Activated naive CD8-positive, alpha-beta T cell treated with anti-CD3 and anti-CD28 coated beads, Interleukin-2, amount 50 U/mL, for 16 hours (primary cell): ENCODE measurements at places on chromosomes 3 and 15.

GRCh38 chr3:162302983-162303624 is 806.5 kb downstream of the OTOL1 start:
- no peak for DNase-seq

DNA sequence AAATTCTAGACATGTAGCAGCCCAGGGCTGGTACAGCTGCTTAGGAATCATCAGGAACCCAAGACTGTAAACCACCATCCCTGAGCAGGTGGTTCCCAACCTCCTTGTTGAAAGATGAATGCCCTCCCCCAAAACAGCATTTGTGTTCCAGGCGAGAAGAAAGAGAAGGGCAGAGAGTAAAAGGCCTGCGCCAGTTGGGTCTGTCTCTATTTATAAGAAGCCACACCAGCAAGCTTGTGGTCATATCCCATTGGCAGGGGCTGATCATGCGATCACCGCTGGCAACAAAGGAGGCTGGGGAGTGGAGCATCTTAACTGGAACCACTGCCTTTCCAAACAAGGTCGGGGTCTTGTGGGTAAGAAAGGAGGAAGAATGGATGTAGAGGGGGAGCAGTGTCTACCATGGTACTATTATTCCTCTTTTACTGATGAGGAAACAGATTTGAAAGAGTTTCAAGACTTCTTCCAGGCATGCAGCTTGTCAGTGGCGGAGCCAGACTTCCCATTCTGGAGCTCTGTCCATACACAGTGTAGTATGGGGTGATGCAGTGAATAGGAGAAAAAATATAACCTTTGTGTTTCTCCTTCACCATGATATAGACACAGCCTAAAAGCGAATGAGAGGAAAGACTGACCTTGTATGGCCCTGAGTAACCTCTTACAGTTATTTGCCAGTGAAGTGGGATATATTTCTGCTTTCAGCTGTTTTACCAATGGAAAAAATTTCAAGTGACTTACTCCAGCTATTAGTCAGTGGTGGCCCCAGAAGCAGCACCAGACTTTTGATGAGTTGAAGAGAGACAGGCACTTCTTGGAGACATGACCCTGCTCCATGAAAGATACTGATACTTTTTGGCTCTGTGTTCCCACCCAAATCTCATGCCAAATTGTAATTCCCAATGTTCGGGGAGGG is 222.6 kb downstream of the ABHD5 start:
- no peak for DNase-seq

GRCh38 chr15:85828874-85829273 is 34.1 kb upstream of the KLHL25 start:
- no peak for DNase-seq

DNA sequence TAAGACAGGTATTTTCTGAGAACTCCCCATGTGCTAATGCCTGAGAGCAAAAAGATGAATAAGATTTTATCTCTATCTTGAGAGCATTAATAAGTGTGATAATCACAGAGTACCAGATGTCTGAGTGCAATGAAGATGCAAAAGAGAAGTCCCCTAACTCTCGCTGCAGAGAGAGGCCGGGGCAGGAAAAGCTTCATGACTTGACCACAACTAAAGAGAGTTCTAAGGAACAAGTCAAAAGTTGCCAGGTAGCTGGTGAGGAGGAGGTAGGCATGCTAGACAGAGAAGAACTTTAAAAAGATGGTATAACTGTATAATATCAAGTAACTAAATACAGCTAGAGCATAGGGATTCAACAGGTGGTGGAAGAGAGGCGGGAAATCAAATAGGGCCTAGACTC is 28.8 kb downstream of the MTMR10 start:
- DNase-seq = no peak

GRCh38 chr3:87973906-87974305 is 84.9 kb downstream of the CGGBP1 start:
- DNase-seq = no peak

DNA sequence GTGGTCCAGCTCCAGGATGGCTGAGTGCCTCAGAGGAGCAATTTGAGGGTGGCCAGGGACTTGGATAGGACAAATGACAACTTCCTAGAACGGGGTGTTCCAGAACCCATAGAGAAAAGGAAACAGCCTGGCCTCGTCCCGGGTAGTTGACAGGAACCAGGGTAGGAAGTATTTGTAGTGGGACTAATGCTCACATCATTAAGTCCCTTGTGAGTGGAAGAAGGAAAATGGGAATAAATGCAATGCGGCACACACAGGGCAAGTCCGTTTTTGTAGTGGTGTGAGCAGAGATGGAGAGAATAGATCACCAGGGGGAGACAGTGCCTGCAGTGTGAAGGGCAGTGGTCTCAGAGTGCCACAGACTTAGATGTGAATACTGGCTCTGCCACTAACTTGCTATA is 19.6 kb downstream of the TIMP4 start:
- DNase-seq = no peak

DNA sequence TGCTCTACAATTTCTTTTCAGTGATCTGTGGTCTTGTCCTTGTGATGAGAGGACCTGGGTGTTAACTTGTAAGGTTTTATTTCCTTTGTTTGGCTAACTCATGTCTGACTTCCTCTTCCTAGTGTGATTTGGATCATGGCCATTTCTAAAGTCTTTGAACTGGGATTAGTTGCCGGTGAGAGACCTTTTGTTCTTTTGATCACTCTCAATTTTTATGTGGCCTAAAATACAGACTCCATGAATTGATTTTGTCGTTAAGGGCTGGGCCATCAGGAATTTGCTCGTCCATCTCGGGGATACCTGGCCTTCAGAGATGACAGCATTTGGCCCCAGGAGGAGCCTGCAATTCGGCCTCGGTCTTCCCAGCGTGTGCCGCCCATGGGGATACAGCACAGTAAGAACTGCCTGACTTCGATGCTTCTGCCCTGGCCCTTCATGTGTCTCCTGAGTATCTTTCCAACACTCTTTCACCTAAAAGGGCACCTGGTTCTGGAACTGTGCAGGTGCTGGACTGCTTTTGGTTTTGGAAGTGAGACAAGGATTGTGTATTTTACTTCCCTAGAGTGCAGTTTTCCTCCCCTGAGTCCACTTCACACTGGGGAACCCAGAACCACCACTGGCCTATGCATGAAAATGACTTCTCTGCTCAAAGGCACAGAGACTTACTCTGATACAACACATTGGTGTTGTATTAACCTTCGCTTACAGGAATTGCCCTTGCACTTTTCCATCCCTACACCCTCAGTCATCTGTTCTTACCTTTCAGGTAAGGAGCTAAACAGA is 13.1 kb upstream of the LRRC2 start:
- DNase-seq = no peak

GRCh38 chr3:72892870-72893269 is 5.0 kb downstream of the GXYLT2 start:
- no peak for DNase-seq

DNA sequence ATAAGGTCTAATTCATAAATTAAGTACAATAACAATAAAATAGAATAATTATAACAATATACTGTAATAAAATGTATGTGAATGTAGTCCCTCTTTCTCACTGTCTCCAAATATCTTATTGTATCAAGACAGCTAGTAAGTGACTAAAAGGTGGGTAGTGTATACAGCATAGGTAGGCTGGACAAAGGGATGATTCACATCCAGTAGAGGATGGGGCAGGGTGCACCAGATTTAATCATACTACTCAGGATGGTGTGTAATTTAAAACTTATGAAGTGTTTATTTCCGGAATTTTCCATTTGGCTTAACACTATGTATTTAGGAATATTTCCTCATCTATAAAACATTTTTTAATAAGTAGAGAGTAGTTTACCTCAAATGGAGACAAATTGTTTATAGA is 876.1 kb upstream of the CADM2 start:
- DNase-seq = no peak

DNA sequence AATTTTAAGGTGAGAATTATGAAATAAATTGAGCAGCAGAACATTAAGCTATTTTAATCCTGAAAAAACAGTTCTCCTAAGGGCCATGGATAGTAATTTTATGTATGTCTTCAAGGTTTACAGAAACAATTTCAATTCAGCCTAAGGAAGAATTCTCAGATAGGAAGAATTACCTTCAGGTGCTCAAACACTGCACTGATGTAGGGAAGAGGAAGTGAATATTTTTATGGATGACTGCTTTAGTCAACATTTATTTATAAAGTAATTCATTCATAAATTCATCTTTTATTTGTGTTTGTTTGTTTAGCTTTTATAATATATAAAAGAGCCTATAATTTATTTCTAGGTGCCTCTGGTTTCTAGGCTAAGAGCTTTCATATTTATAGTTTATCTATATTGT is 620.7 kb downstream of the NAALADL2 start:
- no peak for DNase-seq

DNA sequence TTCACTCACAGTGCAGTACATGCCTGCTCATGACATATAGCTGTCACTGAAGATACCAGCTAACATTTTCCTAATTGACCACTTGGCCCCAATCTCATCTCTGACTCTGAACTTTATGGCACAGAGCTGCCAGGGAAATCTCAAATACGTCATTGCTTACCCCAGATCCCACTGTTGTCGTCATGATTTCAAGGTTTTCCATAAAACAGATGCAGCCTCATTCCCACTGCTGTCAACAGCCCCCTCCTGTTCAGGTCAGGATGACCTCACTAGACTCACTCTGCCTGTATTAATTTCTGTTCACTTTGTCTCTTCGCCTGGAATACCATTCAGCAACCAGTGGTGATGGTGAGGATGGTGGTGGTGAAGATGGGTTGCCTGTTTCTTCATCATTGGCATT is 262.6 kb upstream of the TPM1 start:
- DNase-seq = no peak

DNA sequence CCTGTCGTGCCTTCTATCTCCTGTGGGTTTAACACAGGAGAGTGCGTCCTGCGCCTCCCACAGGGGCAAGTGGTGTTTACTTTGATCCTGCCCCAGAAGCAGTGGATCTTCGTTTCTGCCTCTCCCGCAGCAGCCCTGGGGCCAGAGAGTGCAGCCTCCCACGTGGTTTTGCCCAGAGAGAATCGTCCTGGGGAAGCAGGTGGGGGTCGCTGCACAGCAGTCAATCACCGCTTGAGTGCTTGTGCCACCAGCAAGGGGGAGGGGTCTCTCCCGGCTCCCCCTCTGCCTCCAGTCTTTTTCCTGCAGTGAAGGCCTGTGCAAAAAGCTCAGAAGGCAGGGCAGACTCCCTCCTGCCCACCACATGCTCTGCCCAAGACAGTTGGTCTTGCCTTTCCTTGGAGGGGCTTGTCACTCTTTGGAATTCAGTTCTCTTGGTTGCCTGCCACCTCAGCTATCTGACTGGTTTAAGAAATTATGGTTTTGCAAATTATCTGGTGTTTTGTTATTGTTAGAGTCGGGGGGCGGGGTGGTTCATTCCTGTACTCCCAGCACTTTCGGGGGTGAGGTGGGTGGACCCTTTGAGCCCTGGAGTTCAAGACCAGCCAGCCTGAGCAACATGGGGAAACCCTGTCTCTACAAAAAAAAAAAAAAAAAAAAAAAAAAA is 26.9 kb downstream of the STOML1 start:
- DNase-seq = no peak

- no peak for DNase-seq
These were observed 553 bp upstream of the TNNC1 start for GRCh38 chr3:52454250-52454937.

DNA sequence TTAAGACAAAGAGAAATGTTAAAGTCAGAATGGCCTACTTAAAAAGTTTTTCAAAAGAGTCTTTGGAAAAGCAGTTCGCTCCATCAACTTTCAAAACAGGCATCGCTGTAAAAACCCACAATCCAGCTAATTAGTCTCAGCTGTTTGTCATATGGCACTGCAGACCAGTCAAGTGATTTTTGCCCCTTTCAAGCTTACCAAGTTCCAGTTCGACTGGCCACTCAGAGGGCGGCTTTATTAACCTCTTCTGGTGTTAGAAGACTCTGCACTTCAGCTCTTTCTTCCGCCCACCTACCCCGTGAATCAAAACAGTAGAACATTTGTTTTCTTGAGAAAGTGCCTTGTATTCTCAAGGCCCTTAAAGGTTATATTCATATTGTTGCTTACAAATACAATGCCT is 19.3 kb downstream of the RAB27A start:
- no peak for DNase-seq

GRCh38 chr3:171282041-171282440 is 178.2 kb downstream of the TNIK start:
- no peak for DNase-seq

DNA sequence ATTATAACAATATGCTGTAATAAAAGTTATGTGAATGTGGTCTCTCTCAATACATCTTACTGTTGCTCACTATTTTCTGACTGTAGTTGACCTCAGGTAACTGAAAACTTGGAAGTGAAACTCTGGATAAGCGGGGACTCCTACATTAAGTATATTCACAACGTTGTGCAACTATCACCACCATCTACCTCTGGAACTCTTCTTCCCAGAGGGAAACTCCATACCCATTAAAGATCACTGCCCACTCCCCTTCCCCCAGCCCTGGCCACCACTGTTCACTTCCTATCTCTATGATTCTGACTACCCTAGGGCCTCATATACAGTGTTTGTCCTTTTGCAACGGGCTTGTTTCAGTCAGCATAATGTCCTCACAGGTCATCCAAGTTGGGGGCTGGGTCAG is 20.7 kb downstream of the SLCO3A1 start:
- no peak for DNase-seq

DNA sequence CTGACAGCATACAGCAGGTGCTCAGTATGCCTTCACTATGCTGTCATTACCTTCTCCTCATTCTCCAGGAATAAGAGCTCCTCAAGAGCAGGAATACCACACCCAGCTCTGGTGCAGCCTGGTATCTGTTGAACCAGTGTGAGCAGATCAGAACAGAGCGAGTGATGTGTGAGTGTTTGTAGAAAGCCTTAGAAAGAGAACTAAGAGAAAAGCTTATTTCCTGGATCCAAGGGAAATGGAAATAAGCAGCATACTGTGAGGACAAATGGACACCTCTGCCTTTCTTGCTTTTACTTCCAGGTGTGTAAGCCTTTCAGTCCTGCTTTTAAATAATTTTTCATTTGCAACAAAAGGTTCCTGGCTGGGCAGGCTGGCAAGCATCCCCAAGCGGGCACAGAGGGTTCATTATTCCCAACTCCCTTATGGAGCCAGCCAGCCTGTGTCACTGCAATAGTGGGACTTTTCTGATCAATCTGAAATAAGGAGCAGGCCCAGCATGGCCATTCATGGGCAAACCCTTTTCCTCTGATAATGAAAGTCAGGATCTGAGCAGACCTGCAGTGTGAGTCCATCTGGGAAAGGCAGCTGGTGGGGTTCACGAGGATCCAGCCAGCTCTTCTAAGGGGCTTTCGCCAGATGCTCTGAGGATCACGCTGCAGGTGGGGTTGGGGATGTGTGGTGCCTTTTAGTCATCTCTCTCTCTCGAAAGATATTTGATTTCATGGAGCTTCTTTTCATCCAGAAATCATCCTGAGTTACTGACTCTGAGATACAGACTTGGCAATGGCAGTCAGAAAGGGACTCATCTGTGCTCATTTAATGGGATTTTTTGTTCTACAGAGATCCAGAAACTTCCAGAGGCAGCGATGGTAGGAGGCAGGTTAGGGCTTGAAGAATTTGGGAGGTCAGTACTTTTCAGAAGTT is 594.9 kb upstream of the CFAP20DC start:
- DNase-seq = no peak

- DNase-seq = peak; percentile 34
These were observed 1.8 kb upstream of the SCN5A start for GRCh38 chr3:38651153-38651789.

GRCh38 chr15:47857014-47857775 is 139.9 kb downstream of the SEMA6D start:
- no peak for DNase-seq
